ENCODE measurements at places on chromosomes 5 and 9.

- peak; percentile 83 for DNase-seq
Measured at GRCh38 chr5:150320044-150320613, 17.4 kb upstream of the ARSI start.

- peak; percentile 96 for DNase-seq
Measured at GRCh38 chr5:172800088-172800551, 29.1 kb upstream of the DUSP1 start.

- no peak for DNase-seq
Measured at GRCh38 chr5:14261235-14261634, 118.1 kb downstream of the TRIO start.

GRCh38 chr5:142175461-142176142, 67.0 kb downstream of the NDFIP1 start:
- DNase-seq, result no peak

GRCh38 chr9:113274474-113275156, 757 bp downstream of the CDC26 start:
- peak; percentile 52 for DNase-seq

- no peak for DNase-seq
Measured at GRCh38 chr5:143311428-143311827, 92.1 kb downstream of the NR3C1 start.

GRCh38 chr5:132776131-132776937, 705 bp downstream of the SEPTIN8 start:
- DNase-seq, result no peak

DNA sequence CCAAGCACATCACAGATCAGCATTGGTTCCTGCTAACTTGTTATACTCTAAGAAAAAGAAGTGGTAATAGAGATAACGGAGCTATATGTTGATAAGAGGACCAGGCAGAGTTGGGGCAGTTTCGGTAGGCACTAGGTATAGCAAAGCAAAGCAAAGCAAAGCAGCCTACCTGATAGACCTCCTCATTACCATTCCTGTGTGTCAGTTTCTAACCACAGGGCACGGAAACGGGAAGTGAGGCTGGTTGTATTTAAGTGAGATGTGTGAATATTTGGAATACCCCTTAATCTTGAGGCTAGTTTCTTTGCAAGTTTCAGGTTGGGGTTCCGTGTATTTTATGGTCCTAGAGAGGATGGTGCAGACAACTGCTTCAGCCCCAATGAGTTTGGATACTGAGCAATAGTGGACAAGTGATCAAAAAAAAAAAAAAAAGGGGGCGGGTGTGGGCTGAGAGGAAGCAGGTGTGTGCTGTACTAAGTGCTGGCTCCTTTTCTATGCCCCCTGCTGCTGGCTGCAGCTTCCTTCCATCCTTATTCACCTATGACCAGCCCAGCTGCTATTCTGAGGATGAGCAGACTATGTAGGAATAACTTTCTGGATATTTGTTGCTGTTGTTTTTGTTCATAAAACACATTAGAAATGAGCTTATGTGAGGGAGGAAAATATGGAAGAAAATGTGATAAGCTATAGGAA, 183.3 kb downstream of the SH3GL2 start:
- DNase-seq, result no peak
